ENCODE measurements at places on chromosomes 1 and 21. TPM values are rescaled to one million over a fixed set of nuclear protein-coding genes. Genes with fewer than 3 reads are reported as not detected.

LRRC39 gene
- not detected for total RNA-seq

GUCA2A gene
- total RNA-seq, result not detected

DEGS1 gene
- total RNA-seq, result 7.8 TPM

FCRL3 gene
- not detected for total RNA-seq

LCE6A gene
- total RNA-seq, result not detected

NHLH1 gene
- not detected for total RNA-seq

LCE1C gene
- not detected for total RNA-seq

SPOCD1 gene
- total RNA-seq, result 0.08 TPM

RPE65 gene
- total RNA-seq, result not detected
